ENCODE measurements at places on chromosomes 3 and 15.

DNA sequence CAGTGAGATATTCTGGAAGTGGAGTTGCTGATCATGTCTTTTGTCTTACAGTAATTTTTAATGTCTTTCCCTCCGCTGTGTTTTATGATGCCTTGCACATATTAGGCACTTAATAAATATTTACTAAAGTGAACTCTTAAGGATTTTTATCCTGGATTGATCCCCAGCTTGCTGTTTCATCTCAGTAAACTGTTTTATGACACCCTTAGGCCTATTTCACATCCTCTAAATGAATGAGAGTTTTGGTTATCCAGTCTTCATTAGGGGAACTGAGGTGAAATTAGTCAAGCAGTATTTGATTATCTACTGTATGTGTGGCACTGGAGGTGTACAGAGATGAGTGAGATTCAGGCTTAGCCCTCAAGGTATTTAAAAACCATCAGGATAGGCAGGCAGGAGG, 19.8 kb downstream of the CHCHD6 start:
- DNase-seq = no peak

- no peak for DNase-seq
These were observed 144.6 kb upstream of the TMCO5A start for GRCh38 chr15:37789881-37790280.

DNA sequence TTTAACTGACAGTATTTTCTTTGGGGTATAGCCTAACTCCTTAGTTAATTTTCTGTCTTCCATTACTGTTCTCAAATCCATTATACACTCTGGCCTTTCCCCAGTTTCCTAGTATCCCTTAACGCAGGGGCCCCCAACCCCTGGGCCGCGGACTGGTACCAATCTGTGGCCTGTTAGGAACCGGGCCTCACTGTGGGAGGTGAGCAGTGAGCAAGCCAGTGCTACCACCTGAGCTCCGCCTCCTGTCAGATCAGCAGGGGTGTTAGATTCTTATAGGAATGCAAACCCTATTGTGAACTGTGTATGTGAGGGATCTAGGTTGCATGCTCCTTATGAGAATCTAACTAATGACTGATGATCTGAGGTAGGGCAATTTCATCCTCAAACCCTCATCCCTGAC, 75.1 kb downstream of the DOCK3 start:
- no peak for DNase-seq

DNA sequence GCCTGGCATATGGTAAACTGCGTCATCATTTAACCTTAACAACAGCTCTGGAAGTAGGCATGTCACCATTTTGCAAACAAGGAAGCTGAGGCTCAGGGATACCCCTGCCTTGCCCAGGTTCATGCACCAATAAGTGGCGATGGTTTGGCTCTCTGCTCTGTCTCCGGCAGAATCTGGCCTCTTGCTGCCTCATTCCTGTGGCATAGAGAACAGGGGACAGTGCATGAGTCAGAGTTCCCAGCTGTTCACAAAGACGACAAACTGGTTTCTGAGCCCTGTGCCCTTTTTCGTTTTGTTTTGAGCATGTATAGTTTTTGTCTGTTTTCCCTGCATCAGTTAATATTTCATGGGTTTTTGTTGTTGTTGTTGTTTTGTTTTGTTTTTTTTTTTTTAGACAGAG, 236.8 kb downstream of the OPA1 start:
- DNase-seq = no peak

GRCh38 chr15:32908135-32908801, 190.5 kb downstream of the GREM1 start:
- DNase-seq = no peak

GRCh38 chr15:34365091-34365825, 1.7 kb downstream of the LPCAT4 start:
- DNase-seq = no peak

Measured in stimulated activated CD4-positive, alpha-beta T cell treated with anti-CD3 and anti-CD28 coated beads, Interleukin-12 subunit alpha, Interleukin-12 subunit beta, amount 100 ng/mL, for 48 hours (primary cell).